ENCODE measurements at places on chromosomes 1 and 21.
A peak's percentile ranks its signal among the peaks of the same experiment; 100 is the strongest.

GRCh38 chr1:214698559-214698958, 95.6 kb downstream of the CENPF start:
- DNase-seq, result no peak

DNA sequence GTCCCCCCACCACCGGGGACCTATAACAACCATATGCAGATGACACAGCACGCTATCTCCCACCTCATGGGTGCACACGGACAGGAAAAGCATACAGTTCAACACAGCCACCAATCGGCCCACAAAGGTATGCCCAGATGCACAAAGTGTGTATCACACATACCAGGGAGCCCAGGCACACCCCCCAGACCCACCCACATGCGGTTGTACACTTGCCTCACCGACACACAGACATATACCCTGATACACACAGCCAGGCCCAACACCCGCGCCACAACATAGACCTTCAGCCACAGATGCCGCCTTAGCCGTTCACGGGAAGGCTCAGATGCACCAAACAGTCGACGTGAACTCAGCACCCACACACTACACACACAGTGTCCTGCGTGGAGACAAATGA, 5.5 kb downstream of the CROCC start:
- no peak for DNase-seq

- no peak for DNase-seq
Measured at GRCh38 chr1:210151052-210151672, 81.4 kb upstream of the SERTAD4 start.

GRCh38 chr1:94701796-94702441, 118.2 kb upstream of the SLC44A3 start:
- no peak for DNase-seq

DNA sequence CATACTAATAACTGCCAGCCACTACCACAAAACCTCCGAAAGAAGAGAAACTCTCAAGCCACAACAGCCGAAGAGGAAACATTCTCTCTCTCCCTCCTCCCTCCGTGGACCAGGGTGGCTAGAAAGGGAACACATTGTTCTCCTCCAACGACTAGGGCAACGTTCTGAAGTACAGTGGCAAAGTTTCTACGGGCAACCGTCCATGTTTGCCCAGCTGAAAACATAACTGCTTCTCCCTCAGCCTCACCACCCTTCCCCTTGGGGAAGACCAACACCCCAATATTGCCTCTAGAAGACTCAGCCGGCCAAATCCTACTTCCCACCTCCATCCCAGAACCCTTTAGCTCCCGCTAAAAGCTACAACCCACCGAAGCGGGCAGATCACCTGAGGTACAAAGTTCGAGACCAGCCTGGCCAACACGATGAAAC, 2.0 kb downstream of the GLUL start:
- no peak for DNase-seq

- no peak for DNase-seq
Measured at GRCh38 chr1:116795482-116795829, 41.2 kb downstream of the CD2 start.

DNA sequence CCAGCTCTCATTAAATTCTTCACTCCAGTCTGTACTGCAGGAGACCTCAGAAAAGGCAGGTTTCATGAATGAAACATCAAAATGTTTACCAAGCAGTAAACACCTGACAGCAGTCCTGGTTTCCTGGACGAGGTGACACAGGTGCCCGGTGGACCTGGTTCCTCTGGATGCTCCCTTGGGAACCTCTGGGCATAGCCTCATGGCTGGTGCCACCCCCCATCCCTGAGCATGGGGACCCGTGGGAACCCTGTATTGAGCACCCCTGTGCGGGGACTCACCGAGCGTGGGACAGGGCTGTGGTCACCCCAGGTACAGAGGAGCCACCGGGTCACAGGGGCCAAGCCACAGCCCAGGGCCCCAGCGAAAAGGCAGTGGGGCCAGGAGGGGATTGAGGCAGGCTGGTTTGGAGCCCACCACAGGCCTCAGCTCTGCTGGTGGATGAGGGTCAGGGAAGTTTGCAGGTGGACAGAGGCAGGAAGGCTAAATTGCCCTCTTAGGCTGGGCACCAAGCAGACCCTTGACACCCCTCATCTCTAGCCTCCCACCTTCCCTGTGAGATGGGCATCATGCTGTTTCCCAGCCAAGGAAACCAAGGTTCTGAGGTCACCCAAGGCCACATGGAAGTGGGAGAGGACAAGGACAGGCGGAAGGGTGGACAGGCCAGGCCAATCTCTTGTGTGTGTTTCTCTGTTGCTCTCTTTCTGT, 158.4 kb downstream of the PTPRU start:
- no peak for DNase-seq

GRCh38 chr1:183300395-183300794, 114.3 kb downstream of the LAMC2 start:
- no peak for DNase-seq

- DNase-seq, result no peak
Measured at GRCh38 chr1:110291241-110292030, 47.7 kb upstream of the RBM15 start.

GRCh38 chr1:8600336-8600735, 217.1 kb downstream of the RERE start:
- no peak for DNase-seq

DNA sequence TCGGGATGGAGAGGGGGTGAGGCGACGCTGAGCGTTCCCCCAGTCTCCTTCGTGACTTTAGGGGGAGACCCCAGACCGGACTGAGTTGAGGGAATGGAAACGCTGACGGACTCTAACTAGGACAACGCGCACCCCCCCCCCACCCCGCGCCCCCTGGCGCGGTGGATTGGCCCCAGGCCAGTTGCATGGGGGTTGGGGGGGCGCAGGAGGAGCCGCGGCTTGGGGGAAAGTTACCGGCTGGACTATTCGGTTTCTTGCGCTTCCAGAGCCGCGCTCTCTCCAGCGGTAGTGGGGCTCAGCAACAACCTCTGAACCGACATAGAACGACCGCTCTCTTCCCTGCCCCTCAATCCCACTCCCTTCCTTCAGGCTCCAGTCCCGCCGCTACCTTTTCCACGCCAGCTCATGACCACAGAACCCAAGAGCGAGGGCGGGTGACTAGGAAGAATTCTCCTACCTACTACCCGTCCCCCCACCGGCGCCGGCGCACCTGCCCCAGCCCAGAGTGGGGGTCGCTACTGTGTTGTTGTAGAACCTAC, 694 bp downstream of the ZBTB7B start:
- DNase-seq, result no peak

GRCh38 chr1:182478238-182478637, 28.3 kb downstream of the RGSL1 start:
- DNase-seq, result no peak

DNA sequence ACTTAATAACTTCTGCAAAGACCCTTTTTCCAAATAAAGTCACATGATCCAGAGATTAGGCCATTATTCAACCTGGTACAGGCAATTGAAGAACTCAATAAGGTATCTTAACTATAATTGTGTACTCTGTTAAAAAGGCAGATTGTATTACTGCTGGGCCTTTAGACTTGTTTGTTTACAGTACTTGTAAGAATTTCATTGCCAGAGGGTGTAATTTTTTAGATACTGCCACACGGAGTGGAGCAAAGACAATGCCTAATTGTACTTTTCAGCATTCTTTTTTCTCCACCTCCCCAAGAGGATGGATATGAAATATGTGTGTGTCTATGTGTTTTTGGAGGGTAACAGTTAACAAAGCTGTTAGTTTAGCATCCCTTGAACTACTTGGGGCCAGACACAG, 47.5 kb downstream of the HUNK start:
- DNase-seq, result no peak

DNA sequence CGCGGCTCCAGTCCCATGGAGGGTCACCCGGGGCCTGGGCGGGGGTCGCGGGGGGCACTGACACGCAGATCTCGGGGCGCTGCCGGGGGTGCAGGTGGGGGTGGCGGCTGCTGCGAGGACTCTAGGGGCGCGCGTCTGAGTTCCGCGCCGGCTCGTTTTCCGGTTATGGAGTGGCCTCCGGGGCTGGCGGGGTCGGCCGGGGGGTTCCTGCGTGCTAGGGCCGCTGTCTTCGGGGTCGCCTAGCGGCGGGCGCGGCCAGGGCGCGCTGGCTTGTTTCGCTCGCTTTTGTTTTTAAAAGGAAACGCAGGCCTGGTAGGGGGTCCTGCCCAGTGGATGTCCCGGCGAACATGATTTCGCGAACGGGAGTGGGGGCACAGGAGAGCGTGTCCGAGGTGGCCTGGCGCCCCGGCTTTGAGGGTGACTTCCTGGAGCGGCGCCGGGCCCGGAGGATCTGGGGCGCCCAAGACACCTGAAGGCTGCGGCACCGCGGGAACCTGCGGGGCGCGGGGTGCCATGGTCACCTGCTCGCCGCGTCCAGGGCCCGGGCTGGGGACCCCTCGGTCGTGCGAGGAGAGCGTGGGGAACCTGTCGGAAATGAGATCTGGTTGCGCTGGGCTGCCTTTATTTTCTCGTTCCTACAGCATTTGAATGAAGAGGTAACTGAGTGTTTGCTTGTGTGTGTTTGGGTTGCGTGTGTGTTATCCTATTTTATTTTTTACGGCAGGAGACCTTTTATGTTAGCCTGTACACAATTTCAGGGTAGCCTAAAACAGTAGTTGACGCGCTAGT, 618 bp downstream of the ETS2 start:
- DNase-seq, result no peak

- no peak for DNase-seq
Measured at GRCh38 chr1:11924334-11925195, 1.7 kb downstream of the KIAA2013 start.

DNA sequence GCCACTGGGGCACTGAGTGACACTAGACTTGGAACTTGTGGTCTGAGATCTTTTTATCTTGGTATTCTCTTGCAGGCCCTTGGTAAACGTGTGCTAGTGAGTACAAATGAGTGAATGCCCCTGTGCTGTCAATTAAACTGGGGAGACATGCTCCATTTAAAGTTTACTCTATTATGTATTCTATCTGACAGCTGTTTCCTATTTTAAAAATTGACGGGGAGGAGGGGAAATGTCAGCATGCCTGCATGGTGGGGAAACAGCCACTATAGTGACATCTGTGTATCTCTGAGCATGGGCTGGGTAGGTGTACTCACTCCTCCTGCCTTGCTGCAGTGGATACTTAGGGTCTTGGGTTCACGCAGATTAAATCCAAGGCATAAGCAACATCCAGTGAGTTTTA, 59.0 kb upstream of the IKBKE start:
- DNase-seq, result no peak

DNA sequence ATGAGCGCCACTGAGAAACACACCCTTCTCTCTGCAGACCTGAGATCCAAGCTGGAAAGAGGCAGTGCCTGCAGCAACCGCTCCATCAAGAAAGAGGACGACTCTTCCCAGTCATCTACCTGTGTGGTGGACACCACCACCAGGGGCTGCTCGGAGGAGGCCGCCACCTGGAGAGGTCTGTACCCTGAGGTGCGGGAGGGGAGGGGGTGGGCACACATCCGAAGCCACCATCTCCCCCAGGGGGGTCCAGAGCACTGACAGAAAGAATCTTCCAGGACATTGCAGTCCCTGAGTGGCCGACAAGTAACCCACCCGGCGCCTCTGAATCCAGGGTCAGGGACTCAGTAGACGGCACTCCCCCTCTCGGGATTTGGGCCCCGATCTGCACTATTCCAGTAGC, 23.0 kb downstream of the TMEM201 start:
- no peak for DNase-seq

DNA sequence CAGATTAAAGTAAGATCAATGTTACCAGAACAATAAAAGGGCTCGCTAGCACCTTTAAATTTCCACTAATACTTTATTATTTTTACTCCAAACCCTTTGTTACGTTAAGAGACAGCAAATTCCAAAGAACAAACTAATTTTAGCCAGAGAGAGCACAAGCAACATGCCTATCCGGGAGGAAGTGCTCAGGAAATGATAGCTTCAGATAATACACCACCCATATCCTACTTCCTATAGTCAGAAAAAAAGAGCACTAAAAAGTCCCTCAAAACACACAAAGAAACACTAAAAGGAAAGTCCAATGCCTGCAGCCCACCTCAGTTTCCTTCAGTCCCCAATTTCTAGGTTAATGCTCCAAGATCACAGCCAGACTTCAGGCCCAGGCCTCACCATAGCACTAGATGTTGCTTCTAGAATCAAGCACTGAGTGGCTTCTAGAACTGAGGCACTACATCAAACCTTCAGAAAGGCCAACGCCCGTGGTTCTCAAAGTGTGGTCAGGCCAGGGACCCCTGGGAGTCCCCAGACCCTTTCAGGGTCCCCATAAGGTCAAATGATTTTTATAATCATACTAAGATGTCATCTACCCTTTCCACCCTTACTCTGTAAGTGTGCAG, 142.6 kb downstream of the PSMG1 start:
- no peak for DNase-seq

DNA sequence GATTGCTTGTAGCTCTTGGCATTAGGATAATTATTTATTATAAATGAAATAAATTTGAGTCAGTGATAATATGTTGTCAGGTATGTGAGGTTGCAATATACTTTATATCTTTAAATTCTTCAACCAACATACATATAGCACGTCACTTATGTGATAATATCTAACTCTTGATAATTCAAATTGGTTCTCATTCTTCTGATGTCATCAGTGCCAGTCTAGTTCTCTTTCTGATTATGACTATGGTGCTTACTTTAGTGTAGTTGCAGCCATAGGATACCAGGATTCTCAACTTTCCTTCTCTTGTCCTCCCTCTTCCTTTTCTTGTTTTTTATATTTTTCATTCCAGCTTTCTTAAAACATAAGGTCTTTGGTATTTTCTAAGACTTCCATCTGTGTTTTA, 34.8 kb upstream of the ATP6V1G3 start:
- no peak for DNase-seq

DNA sequence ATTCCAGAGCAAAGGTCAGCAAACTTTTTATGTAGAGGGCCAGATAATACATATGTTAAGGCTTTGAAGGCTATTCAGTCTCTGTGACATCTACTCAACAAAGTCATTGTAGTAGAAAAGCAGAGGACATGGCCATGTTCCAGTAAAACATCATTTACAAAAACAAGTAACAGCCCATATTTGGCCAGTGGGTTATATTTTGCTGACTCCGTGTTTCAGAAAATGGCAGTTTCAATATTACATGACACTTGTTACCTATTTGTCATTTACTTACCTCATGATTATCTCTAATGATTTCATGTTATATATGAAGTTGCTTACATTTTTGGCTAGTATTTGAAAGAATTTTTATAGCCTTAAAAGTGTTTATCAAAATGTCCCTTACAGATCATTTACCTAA, 117.4 kb upstream of the B3GALT2 start:
- DNase-seq, result no peak

- DNase-seq, result peak; percentile 21
Measured at GRCh38 chr1:149962039-149962647, 25.5 kb upstream of the MTMR11 start.
